A673 (cell line): ENCODE measurements at places on chromosomes 13 and 19. TPM values are rescaled to one million over a fixed set of nuclear protein-coding genes. Genes with fewer than 3 reads are reported as not detected.

DNA sequence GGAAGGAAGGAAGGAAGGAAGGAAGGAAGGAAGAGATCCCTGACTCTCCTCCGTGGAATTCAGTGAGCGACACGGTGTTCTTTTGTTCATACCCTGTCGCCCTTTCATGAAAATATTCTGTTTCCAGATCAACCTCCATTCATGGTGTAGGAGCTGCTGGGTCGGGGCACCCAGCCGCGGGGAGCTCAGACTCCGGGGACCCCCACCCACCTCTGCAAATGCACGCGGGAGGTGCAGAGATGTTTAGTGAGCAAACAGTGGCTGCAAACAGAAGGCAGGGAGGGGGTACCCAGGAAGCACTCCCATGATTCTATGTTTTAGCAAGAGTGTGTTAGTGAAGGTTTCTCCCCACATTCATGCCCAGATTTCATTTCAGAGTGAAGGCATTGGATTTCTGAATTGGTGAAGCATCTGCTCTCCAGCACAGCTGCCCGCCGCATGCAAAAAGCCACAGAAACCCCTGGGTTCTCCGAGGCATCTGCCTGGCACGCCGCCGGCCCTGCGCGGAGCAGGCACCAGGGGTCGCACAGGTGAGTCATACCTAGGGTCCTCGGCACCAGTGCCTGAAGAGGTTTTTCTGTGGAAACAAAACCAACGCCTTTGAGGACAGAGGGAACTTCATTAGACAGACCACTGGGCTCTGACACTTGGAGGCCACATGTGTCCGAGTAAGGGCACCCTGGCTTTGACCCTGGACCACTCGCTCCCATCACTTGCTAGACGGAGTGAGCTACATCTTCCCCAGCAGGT, 80.6 kb downstream of the ZNF557 start:
- no peak for DNase-seq

DNA sequence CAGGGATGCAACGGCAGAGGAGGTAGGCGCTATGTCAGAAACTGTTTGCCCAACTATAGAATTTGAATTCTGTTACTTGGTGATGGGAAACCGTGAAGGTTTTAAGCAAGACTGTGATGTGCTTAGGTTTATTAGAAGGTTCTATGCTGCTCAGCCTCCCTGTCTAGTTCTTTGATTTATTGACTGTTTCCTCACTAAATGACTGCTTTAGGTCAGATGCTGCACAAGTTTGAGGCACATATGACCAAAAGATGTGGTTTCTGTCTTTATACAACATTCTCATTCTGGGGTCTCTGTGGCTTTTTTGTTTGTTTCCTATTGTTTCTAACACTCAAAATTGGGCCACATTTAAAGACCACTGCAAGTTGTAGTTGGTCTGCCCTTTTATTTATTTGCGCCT, 323.0 kb upstream of the OBI1 start:
- no peak for DNase-seq

DNA sequence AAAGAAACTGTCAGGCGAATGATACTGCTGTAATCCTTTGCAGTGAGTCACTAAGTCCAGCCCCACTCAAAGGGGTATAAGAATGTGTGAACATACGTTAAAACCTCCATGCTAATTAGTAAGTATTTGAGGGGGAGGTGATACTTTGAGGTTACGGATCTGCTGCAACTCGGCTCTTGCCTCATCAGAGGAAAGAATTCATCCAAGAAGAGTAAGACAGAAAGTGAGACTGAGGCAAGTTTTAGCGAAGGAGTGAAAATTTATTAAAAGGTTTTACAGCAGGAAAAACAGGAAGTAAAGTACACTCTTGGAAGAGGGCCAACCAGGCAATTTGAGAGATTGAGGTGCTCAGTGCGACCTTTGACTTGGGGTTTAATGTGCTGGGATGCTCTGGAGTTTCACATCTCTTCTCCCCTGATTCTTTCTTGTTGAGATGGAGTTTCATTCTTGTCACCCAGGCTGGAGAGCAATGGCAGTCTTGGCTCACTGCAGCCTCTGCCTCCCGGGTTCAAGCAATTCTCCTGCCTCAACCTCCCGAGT, 9.8 kb downstream of the CLEC4M start:
- peak; percentile 46 for DNase-seq

The GGN gene
- total RNA-seq, result 0.83 and 1.3 TPM in 2 replicates

GRCh38 chr19:34336781-34337271, 28.2 kb upstream of the GPI start:
- peak; percentile 57 for DNase-seq

DNA sequence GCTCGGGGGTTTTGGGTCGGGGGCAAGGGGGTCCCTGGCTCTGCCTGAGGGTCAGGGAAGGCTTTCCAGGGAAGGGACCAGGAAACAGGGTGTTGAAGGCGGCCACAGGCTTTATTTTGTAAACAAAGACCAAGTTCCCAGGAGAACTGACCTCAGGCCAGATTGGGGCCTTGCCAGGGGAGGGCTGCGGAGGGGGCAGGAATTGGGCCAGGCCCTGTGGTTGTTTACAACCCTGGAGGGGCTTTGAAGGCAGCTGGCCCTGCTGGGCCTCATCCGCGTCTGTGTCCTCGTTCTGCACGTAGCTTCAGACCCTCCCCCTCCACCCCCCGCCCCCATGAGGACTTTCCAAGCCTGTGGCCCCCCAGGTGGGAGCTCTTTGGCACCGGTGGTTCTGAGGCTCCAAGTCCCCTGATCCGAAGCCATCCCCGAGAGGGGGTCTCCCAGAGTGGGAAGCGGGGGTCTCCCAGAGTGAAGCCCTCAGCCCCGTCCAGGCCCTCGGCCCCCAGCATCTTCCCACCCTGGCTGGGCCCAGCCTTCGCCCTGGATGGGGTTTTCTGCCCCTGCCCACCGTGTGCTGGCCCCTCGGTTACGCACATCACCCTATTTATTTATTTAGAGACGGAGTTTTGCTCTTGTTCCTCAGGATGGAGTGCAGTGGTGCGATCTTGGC, 13.5 kb upstream of the BSG start:
- no peak for DNase-seq

- no peak for DNase-seq
Observed at GRCh38 chr13:22427066-22427465, 753.7 kb upstream of the SGCG start.

- no peak for DNase-seq
Observed at GRCh38 chr19:48094129-48094854, 16.3 kb downstream of the PLA2G4C start.

The BRCA2 gene
- total RNA-seq, result 35.9 and 47.2 TPM in 2 replicates

DNA sequence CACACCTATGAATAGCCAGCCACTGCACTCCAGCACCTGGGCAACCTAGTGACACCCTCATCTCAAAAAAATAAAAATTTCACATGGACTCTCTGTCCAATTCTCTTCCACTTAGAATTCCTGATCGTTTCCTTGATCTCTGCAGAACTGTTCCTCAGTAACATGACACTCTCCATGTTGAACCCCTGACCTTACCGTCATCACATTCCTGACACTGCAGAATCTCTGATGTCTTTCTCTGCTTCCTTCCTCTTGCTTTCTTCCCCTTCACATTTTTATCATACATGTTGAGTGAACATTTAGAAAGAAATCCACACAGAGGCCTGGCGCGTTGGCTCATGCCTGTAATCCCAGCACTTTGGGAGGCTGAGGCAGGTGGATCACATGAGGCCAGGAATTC, 15.0 kb downstream of the ZNF114 start:
- DNase-seq, result no peak

GRCh38 chr13:68984688-68985319, 1122.8 kb upstream of the ATXN8OS start:
- no peak for DNase-seq

DNA sequence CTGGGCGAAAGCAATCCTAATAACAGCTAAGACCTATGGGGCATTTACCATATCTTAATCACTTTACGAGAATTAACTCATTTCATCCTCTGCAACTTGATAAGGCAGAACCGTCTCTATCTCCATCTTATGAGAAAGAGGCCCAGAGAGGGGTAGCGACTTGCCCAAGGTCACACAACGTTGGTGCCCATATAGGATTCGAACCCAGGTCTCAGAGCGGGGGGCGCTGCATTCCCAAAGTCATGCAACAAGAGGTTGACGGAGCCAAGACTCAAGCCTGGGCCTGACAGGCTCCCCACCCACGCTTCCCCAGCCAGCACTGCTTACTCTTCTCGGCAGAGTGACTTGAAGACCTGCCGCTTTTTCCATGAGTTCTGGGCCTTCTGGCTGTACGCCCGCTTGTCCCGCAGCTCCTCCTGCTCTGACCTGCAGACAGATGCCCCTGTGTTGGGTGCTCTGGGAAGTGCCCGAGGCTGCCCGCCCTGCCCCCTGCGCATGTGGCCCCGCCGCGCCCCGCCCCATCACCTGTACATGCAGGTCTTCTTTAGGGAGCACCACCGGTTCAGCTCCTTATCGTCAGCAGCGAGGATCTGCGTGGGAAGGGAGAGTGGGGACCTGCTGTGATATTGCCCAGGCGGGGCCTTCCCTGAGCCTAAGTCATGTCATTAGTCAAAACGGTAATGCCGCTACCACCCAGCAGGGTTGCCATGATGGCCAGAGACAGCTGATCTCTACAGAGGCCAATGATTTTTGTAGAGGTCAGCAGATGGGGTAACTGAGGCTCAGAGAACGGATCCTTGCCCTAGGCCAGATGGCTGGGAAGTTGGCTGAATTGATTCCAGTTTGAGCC, 10.8 kb downstream of the KRI1 start:
- DNase-seq, result no peak

The ZNF225 gene
- total RNA-seq, result 6.3 and 7.1 TPM in 2 replicates

DNA sequence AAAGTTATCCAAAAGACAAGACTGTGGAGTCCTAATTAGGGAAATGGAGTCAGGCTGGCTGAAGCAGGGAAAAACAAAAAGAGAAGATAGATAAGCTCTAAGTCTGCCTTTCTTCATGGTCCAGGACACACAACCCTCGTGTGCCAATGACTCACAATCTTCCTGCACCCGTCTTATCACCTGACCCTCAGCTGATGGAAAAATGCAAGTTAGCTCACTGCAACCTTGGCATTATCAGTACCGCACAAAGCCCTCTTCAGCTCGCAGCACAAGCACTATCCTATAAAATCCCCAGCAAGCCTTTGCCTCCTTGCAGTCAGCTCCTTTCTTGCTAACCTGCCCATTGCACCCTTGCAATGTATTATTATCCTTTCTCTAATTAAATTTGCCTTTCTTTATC, 4.3 kb downstream of the OR7A5 start:
- DNase-seq, result no peak

DNA sequence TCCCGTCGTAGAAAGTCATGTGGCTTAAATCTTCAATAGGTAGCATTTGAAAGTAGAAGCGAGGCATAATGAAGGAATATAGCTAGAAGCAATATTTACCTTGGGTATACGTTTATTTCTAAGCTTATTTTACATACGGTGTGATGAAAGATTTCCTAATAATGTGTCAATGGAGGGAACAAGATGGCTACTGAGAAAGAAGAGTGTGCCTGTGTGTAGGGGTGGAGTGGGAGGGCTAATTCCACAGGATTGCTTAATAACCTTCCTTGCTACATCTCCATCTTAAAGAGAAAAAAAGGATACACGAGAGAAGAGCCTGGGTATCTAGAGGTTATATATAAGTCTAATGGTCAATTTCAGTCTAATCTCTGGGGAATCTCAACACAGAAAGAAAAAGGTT, 2.0 kb downstream of the SPART start:
- DNase-seq, result peak; percentile 80

DNA sequence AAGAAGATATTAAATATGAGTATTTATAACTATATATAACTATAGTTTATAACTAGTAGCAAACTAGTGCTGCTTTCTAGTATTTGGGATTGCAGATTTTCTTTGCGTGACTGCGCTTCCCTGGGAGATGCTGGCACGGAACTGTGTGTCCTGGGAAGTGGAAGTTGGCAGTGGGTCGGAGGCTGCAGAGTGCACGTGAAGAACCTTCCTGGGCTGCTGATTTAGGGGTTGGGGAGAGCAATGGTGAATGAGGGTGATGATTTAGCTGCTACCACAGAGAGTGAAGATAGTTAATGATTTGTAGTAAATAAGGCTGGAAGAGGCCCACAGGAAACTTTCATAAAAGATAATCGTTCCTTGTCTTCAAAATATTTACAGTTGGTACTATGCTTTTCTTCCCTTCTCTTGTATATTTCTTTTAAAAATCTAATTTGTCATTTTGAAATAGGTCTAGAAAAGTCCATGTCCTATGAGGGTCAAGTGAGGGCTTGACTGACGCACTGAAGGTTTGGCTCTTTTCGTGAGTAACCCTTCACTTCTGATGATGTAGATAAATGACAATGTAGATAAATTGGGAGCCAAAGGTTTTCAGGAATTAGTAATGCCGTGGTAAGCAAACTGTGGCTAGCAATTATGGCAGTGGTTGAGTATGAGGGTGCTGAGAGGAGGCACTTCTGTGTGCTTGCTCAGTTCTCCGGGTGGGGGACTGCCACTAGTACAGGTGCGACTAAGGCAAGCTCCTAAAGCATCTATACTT, 3.0 kb upstream of the NAA16 start:
- DNase-seq, result no peak

The RDH8 gene
- not detected in 2 replicates for total RNA-seq

The GTPBP3 gene
- total RNA-seq, result 51.5 and 53.2 TPM in 2 replicates

- no peak for DNase-seq
Observed at GRCh38 chr19:38028913-38029510, 122.0 kb downstream of the SIPA1L3 start.

- no peak for DNase-seq
Observed at GRCh38 chr19:33482476-33482875, 39.1 kb downstream of the PEPD start.

The GRIK5 gene
- 21.2 and 24.0 TPM in 2 replicates for total RNA-seq

DNA sequence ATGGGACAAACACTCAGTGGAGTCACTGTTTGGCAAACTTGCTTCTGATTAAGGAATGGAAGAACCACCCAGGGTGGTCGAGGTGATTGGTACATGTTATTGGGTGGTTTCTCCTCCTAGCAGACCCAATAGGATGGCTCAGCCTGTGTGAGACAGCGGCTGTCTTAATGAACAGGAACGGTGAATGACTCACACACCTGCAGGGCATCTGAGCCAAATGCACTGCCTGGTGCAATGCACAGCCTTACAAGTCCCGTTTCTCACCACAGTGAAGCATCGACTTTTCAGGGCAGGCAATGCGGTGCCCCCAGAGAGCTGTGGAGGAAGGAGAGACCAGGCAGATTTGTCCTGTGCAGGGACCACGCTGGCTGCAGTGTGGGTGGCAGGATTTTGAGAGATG, 238.5 kb downstream of the FGF9 start:
- no peak for DNase-seq
